ENCODE measurements at places on chromosomes 1 and 21.

DNA sequence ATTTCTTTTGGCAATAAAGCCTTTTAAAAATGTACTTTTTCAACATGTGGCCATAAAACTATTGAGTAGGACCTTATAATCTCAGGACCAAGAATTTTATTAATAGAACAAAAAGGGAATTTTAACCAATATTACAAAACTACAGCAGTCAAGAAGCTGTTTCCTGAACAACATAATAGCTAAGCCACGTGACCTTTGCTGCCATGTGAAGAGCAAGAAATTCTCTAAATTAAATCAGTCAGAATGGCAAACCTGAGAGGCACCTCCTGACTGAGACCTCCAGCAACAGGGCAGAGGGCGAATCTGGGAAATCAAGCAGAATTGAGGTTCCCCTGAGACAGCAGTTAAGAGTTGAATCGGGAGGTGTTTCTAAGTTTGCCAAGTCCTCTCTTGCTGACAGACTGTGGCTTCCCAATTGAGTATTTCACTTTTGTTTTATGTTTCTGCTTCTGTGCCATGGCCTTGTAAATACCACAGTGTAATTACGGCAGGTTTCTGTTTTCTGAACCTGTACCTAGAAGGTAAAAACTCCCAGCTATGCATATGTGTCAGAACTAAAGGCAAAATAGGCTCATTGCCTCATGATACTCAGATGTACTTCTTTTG lies 358.4 kb downstream of the NTNG1 start:
- DNase-seq, result no peak

DNA sequence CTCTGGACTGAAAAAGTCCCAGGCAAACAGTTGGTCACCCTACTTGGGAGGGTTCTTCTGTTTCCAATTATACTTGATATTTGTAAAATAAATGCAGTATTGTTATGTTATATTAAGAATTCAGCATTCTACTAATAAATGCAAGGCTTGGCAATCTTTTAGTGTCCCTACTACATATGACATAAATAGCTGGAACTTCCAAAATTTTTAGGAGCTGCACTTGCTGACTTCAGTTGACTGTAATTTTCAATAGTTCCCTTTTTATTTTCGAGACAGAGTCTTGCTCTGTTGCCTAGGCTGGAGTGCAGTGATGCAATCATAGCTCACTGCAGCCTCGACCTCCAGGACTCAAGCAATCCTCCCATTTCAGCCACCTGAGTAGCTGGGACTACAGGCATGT lies 20.0 kb downstream of the FOXD3 start:
- no peak for DNase-seq

DNA sequence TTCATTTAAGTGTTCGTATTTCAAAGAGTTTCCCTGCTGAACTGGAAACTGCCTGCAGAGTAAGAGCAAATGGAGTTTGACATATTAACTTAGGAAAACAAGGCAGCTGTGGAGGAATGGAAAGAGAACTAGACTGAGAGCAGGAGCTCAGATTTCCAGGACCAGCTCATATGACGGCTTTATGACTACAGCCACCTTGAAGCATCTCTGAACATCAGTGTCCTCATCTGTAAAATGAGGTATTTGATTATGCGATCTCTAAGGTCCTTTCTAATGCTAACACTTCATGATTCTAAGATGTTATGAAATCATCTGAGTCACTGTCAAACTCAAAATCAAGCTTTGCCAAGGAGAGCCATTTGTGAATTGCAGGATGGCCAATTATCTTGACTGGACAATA lies 112.3 kb downstream of the PRRX1 start:
- DNase-seq, result no peak

- no peak for DNase-seq
Observed at GRCh38 chr1:152759453-152760173, 1.8 kb downstream of the KPRP start.

GRCh38 chr1:169915150-169915549 lies 21.5 kb upstream of the SCYL3 start:
- DNase-seq, result no peak

Data from fibroblast of skin of left biceps (primary cell).